Forelimb muscle (tissue), 1 donor: ENCODE measurements at places on chromosomes 12 and 14.

DNA sequence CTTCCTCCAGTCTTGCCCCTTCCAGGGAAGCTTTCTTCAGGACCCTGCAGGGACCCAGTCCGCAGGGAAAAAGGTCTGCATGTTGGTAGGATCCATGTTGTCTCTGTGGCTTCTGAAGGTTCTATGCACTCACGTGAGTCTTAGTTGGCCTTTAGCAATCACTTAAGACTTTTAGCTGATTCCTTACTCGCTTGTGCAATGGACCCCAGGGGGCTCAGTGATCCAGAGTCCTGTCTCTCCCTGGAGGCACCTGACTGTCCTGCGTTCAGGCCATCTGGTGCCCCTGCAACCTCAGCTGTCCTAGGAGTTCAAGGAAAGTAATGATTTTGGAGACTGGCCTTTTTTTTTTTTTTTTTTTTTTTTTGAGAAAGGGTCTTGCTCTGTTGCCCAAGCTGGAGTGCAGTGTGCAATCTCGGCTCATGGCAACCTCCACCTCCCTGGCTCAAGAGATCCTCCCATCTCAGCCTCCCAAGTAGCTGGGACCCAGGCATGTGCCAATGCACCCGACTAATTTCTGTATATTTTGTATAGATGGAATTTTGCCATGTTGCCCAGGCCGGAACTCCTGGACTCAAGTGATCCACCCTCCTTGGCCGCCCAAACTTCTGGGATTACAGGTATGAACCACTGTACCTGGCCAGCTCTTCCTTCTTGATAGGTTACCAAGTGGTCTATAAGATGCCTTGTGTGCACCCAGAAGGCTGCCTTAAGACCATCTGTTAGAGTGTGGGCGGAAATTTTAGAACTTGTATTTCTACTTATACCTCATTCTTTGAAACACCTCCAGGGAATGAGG lies 4.6 kb downstream of the IFI27L2 start:
- DNase-seq: no peak

GRCh38 chr12:38153737-38154061 lies 162.9 kb upstream of the ALG10B start:
- DNase-seq: no peak

- DNase-seq: no peak
Observed at GRCh38 chr12:79936670-79937069, 1.8 kb upstream of the PPP1R12A start.

GRCh38 chr14:33335366-33335765 lies 396.7 kb downstream of the NPAS3 start:
- no peak for DNase-seq

DNA sequence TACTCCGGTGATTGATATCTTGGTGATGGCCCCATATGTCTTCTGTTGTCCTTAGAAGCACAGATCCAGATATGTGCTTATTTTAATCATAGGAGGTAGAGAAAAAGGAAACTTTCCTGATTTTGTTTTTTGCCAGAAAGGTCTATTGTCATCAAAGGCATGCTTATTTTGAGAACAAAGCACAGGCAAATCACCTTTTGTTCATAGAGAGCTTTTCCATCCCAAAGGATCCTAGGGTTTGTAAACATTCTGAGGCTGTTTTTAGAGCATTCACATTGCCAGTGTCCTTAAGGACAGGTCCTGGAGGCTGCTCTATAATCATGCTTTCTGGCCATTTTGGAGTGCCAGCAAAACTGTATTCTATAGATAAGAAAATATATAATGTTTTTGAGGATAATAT lies 148.5 kb upstream of the SEL1L start:
- DNase-seq: no peak

- no peak for DNase-seq
Observed at GRCh38 chr14:104758981-104759969, 6.3 kb downstream of the SIVA1 start.

- no peak for DNase-seq
Observed at GRCh38 chr12:18908191-18908590, 170.3 kb downstream of the CAPZA3 start.

DNA sequence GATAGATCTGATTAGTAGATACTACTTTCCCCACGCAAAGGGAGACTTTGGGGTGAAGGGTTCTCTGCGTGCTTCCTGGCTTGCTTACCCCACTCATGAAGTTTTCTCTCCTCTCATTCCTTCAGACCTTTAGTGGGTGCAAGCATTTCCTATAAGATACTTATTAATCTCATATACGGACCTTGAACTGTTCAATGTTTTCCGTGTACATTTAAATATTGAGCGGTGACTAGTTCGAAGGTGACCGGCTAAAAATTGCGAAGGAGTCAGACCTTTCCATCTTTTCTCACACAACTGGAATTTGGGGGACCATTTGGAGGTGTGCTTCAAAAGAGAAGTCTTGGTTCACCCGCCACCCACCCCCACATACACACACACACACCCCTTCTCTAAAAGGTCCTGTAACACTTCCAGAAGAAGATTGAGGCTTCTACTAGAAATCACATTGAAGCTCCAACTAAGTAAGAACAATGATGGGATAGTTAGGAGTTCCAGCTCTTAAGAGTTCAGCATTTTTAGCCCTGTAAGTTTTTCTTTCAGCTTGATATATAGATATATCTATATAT lies 6.1 kb upstream of the FOXG1 start:
- no peak for DNase-seq

DNA sequence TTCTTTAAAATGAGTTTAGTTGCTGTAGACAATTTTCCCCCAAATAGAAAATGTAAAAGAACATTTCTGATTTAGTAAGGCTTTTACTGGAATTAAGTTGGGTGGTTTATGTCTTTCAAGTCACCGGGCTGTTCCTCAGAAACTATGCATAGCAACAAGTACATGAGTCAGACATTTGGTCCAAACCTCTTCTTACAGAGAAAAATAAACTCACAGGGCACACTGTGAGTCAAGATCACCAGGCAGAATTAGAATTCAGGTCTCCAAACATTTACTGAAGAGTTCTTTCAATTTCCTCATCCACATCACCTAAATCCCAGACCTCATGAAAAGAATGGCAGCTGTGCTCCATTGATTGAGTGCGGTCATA lies 476.1 kb upstream of the SOX5 start:
- no peak for DNase-seq

- no peak for DNase-seq
Observed at GRCh38 chr14:104968153-104968527, 10.0 kb downstream of the AHNAK2 start.

GRCh38 chr14:55361190-55361589 lies 50.4 kb downstream of the ATG14 start:
- no peak for DNase-seq

GRCh38 chr14:52463375-52463774 lies 88.9 kb downstream of the TXNDC16 start:
- DNase-seq: no peak
